ENCODE measurements at places on chromosomes 6 and 20.

DNA sequence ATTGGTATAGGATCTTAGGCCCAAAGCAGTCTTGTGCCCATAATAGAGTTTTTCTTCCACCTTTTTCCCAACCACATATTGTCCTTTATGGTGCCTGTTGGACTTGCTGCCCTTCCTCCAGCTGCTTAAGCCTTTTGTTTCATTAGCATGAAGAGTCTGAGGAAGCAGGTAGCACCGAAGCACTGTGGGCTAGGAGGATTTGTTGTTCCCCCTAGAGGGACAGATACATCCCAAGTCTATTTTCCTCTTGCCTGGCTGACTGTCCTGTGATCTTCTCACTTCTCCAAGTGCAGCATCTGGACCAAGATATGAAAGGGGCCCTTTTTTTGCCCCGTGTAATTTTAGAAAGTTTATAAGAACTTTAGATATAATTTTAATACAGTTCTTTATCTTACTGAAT lies 50.7 kb upstream of the COL10A1 start:
- no peak for DNase-seq

DNA sequence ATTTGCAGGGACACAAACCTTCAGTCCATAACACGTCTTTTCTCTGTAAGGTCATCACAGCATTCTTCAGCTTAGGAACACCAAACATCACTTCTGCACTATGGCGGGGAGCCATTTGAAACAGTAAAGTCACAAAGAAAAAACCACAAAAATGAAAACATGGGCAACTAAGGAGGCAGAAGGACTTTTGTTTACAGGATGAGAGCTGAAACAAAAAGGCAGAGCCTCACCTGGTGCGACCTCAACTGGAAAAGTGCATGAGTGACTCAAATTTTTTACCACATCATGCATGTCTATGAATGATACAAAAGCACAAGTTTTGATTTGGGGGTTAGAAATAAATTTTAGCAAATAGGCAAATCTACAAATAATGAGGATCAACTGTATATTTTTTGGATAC lies 68.2 kb upstream of the TNFAIP3 start:
- DNase-seq, result no peak

GRCh38 chr6:133991096-133991593 lies 38.1 kb downstream of the TBPL1 start:
- no peak for DNase-seq

GRCh38 chr6:122604676-122605075 lies 5.5 kb upstream of the PKIB start:
- no peak for DNase-seq

DNA sequence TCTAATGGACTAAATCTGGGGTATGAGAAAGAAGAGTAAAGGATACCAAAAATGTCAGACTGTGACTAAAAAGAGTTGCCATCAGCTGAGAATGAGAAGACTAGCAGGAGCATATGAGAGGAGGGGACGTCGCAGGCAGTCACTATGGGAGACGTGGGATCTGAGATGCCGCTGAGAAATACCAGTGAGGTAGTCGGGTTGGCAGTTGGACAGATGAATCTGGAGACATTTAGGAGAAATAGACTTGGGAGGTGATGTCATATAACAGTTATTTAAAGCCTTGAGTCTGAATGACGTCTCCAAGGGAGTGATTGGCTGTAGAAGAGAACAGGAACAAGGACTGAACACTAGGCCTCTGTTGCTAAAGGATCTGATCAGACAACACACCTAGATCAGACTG lies 51.5 kb upstream of the TRIM26 start:
- no peak for DNase-seq

Measured in stimulated activated CD4-positive, alpha-beta T cell treated with anti-CD3 and anti-CD28 coated beads, Interleukin-2, amount 100 ng/mL, for 48 hours (primary cell).